Pulmonary artery endothelial cell (primary cell): ENCODE measurements at places on chromosomes 2 and 18. TPM values are rescaled to one million over a fixed set of nuclear protein-coding genes. Genes with fewer than 3 reads are reported as not detected.

GRCh38 chr2:68911246-68911645, 40.0 kb upstream of the BMP10 start:
- DNase-seq: no peak

DNA sequence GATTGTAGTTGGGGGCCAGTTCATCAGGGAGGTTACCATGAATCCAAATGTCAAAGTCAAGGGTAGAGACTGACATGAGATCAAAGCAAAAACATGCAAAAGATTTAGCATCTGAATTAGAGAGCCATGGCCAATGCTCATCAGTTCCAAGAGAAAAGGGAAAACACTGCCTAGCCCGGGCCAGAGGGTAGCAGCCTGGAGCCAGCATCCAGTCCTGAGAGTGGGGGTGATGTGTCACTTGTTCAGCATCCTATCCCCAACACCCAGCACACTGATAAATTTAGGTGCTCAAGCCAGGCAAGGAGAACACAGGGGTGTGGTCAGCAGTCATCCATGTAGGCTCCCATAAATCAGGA, 76.9 kb upstream of the PPP1CB start:
- DNase-seq: no peak

DNA sequence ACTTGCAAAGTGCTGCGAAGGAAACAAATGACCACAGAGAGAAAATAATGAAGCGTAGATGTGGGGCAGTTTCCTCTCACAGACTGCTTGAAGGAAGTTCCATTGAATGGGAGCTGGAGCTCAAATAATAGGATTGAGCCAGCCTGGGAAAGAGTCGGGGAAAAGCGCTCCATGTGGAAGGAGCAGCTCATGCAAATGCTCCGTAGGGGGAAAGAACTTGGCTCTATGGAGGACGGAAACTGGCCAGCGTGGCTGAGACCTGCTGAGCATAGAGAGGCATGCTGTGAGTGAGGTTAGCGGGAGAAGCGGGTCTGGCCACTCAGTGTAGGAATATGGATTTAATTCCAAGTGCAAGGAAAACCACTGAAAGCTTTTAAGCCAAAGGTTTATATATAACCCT, 28.6 kb upstream of the VIT start:
- DNase-seq: no peak

- no peak for DNase-seq
These were observed 28.9 kb downstream of the RPL31 start for GRCh38 chr2:101030866-101031554.

DNA sequence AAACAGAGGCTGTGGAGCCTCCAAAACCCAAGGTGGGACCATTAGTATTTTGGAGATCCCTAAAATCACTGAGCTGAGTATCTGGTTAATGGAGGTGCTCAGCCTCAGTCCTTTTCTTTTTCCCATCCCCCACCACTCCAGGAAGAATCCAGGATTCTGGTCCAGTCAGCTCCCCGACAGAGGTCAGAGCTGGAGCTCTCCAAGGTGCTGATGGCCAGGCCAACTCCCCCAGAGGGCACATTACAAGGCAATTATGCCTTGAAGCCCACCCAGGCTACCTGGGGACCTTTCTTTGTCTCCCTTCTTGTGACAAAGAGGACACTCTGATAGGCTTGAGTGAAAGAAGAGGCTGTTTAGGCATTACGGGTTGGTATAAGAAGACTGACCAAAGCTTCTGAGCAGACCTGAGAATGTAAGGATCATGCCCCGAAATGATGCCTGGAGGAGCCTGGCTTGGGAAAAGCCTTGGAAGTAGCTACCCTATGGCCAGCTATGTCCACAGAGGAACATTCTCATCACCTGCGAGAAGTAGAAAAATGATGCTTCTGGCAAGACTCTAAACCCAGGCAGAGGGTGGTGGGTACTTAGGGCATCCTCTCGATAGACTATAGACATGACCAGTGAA, 102.5 kb upstream of the LDAH start:
- no peak for DNase-seq

DNA sequence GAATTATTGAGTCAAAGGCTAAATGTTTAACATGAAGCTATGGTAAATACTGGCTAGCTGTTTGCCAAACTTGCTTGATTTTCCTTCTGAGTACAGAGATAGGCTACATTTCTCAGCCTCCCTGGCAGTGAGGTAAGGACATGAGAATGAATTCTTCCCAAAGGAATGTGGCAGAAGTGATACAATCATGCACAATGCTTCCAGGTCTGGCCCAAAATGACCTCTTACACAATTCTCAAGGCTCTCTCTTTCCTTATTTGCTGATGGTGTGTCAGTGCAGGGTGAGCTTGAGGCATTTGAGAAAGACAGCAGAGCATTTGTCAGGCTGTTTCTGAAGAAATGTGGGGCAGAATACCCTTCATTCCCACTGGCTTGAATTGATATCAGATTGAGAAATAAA, 95.6 kb upstream of the NABP1 start:
- DNase-seq: no peak

The IL37 gene
- total RNA-seq: not detected in 2 replicates

The AMER3 gene
- not detected in 2 replicates for total RNA-seq

The ITPRIPL1 gene
- total RNA-seq: 1.3 and 5.4 TPM in 2 replicates
